ENCODE measurements at places on chromosomes 13 and 19.

- no peak for DNase-seq
Measured at GRCh38 chr13:41542281-41542680, 84.9 kb downstream of the RGCC start.

- no peak for DNase-seq
Measured at GRCh38 chr19:2600914-2601870, 101.3 kb downstream of the GNG7 start.

GRCh38 chr19:53365899-53366493 is 491 bp downstream of the ZNF525 start:
- DNase-seq, result peak; percentile 54

- no peak for DNase-seq
Measured at GRCh38 chr13:32497589-32497988, 41.0 kb downstream of the N4BP2L2 start.

DNA sequence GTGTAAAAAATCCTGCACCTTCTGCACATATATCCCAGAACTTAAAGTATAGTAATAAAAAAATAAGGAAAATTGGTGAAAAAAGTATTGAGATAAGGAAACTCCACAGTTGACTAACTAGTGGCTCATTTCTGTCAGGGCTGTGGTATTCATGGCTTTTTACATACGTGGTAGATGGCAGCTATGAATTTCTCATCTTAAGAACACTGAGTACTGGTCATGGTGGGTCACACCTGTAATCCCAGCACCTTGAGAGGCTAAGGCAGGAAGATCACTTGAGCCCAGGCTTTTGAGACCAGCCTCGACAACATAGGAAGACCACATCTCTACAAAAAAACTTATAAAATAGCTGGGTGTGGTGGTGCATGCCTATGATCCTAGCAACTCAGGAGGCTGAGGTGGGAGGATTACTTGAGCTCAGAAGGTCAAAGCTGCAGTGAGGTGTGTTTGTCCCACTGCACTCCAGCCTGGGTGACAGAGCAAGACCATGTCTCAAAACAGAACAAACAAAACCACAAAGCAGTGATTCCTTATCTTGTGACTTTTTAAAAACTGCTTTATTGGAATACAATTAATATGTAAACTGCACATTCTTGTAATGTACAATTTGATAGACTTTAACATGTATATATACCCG is 16.8 kb downstream of the SLAIN1 start:
- no peak for DNase-seq

GRCh38 chr13:110503979-110504499 is 57.5 kb downstream of the RAB20 start:
- no peak for DNase-seq

DNA sequence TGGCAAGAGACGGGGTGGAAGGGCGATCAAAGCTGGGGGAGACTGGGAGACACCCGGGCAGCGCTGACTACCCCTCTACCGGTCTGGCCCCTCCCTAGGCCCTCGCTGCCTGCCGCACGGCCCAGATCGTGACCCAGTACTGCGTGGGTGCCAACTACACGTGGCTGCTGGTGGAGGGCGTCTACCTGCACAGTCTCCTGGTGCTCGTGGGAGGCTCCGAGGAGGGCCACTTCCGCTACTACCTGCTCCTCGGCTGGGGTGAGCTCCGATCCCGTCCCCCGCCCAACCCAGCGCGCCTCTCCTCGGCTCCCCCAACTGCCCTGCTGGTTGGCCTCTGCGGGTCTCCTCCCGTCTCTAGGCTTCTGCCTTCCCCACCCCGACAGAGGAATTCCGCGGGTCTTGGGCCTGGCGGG is 8.8 kb downstream of the GIPR start:
- peak; percentile 67 for DNase-seq

GRCh38 chr19:17803264-17803896 is 8.4 kb downstream of the B3GNT3 start:
- DNase-seq, result no peak

DNA sequence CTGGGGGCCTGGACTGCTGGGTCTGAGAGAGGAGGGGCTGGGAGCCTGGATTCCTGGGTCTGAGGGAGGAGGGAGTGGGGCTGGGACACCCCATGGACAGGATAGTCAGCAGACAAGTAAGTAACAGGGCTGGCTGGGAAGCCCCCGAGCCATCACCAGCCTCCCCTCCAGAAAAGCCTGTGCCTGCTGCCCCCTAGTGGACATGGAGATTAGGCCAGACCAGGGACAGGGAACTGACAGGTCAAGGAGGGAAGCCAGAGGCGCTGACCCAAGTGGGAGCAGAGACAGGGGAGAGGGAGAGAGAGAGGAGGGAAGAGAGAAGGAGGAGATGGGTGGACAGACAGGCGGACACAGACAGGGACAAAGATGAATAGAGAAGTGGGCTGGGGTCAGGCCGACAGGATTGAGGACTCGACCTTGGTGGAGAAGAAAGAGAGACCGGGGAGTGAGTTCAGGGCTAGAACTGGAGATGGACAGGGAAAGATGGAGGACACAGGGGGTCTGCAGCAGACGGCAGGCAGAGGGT is 6.7 kb upstream of the ERFL start:
- peak; percentile 81 for DNase-seq

DNA sequence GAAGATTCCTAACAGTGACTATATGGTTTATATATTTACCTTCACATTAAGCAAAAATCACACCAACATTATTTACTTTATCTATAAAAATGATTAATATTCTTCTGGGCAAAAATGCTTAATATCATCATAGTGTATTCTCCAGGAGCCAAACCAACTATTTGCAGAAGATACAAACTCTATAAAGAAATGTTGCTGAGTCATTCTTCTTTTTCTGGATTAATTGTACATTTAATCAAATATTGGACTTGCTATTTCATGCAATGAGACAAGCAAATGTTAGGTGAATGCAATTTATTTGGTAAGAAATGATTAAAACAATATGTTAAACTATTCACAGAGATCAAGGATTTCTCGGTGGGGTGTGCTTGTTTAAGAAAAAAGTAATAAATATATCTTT is 1075.8 kb downstream of the PCDH9 start:
- DNase-seq, result no peak

DNA sequence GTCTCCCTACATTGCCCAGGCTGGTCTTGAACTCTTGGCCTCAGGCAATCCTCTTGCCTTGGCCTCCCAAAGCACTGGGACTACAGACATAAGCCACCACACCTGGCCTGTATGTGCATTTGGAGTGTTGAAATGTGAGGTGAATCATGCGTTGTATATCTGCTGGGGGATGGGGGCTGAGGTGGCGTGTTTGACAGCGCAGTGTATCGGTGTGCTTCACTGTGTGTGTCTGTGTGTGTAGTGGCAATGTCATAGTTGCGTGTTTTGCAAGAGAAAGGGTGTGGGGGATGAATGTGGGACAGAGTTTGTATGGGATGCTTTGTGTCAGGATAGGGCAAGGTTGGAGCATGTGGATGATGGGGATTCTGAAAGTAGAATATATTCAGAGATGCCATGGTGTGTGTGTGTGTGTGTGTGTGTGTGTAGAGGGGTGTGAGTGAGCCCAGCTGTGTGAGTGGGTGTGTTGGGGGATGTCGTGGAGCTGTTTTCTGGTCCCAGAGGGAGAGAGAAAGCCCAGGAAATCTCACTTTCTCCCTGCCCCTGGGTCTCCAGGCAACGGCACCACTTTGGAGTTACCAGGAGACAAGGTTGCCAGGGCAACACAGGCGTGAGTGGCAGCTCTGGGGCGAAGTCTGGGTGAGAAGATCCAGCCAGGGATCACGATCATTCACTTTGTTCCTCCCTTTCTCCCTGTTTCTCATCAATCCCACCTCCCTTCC is 1.1 kb upstream of the SWSAP1 start:
- DNase-seq, result no peak

DNA sequence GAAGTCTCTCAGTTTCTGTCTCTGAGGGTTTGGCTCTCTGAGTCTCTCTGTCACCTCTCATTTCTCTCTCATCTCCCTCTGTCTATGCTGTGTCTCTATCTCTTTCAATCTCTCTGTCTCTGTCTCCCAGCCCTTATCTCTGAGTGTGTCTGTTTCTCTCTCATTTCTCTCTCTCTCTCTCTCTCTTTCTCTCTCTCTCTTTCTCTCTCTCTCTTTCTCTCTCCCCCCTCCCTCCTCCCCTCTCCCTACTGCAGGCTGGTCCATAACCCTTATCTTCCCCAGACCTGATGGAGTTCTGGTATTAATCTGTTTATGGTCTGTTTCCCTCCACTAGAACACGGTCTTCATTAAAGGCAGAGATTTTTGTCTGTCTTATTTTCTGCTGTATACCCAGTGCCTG is 1.3 kb upstream of the PVR start:
- no peak for DNase-seq

- DNase-seq, result no peak
Measured at GRCh38 chr13:76783798-76784197, 102.4 kb downstream of the KCTD12 start.

- DNase-seq, result peak; percentile 4
Measured at GRCh38 chr13:36344886-36345437, 1.2 kb downstream of the SPART start.

GRCh38 chr19:18856385-18857126 is 24.8 kb downstream of the UPF1 start:
- no peak for DNase-seq

GRCh38 chr13:26923824-26924605 is 163.4 kb upstream of the GPR12 start:
- no peak for DNase-seq

- DNase-seq, result peak; percentile 21
Measured at GRCh38 chr19:44356383-44357111, at the start of gene ZNF112. TSS of gene ZNF112 (minus strand) at chr19:44356680. CDS start at chr19:44340539, 16,141 bp downstream.

GRCh38 chr13:57932061-57932460 is 300.5 kb downstream of the PCDH17 start:
- DNase-seq, result no peak

GRCh38 chr19:11181488-11181887 is 15.9 kb downstream of the KANK2 start:
- DNase-seq, result no peak

- no peak for DNase-seq
Measured at GRCh38 chr13:90121784-90122183, 1225.7 kb upstream of the MIR17HG start.

DNA sequence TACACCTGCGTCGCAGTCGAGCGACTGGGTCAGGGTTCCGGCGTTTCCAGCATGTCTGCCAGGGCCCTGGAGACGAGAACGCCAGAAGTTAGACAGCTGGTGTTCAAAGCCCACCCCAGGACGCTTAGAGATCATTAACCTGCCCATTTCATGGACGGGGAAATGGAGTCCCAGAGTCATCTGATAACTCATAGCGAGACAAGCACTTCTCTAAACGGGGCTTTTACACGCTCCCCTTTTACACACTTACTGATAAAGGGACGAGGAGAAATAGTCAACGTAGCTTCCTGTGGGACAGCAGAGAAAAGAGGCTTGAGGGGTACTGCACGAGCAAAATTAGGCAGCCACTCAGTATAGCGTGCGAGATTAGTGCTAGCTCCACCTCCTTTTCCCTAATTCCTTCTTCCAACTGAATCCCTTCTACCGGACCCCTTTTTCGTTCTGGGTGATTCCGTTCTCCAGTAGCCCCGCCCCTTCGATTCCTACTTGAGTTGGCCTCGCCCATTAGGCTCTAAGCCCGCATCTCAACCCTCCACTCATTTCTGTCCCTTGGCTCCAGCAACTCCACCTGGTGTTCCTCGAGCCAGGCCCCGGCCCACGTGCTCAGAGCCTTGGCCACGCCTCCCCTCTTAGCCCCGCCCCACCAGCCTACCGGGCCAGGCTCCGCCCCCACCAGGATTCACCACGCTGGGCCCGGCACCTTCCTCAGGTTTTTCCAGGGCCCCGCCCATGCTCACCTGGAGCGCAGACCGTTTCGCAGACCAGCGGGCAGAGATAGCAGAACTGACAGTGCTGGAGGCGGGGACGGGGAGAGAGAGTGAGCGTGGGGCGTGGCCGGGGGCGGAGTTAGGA is 3.7 kb downstream of the HRC start:
- DNase-seq, result peak; percentile 71

- no peak for DNase-seq
Measured at GRCh38 chr19:43589678-43590077, 6.3 kb downstream of the IRGQ start.

DNA sequence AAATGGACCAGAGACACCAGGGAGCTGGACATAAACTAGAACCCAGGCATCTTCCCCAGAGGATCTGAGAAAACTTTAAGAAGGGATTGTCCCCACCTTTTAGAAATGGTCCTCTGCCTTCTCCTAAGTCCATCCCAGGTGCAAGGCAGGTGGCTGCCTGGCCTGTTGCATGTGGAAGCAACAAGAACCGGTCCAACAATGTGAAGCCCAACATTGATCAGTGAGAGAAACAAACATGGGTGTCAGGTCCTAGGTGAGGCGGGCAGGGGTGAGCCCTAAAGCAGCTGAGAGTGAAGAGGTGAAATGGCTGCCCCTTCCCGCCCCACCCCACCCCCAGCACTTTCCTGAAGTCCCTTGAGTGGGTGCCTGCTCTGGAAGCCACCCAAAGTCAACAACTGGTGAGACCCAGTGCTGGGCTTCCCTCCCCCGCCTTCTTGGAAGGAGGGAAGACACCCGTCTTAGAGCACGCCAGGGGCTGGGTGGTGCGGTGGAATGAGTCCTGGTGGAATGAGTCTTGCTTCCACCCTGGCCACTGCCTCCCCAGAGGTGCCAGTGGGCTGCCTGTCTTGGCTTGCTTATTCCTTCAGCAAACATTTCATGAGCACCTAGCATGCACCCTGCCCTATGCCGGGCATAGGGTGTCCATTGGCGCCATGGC is 1.7 kb downstream of the AP1M1 start:
- DNase-seq, result no peak

DNA sequence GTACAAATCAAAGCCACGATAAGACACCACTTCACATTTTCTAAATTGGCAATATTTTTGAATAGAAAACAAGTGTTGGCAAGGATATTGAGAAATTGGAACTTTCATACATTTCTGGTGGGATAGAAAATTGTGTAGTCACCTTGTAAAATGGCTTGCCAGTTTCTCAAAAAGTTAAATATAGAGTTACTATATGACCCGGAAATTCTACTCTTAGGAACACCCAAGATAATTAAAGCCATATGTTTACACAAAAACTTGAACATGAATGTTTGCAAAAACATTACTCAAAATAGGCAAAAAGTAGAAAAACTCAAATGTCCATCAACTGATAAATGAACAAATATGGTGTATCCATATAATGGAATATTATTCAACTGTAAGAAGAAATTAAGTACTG is 552.5 kb downstream of the TBC1D4 start:
- no peak for DNase-seq

DNA sequence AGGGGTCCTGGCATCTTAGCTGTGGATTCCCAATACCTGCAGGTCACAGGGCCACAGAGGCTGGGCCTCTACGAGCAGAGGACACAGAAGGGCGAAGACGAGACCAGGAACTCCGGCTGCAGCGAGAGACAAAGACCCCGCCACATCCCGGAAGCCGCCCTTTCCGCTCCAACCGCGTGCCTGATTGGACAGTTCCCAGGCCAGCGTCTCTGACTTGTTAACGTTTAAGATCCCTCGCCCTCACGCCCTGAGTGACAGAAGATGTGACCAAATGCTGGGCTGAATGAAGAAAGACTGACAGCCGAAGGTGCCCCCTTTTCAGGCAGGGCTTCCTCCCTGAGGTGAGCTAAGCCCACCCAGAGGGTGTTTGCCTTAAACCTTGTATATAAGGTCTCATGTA is at the start of gene ZNF98:
TSS of gene ZNF98 (minus strand) at position 136 of the 400 bp plus-strand sequence. CDS start at position 14, 122 bp downstream.
- no peak for DNase-seq

GRCh38 chr13:101450749-101451130 is 1.7 kb upstream of the ITGBL1 start:
- DNase-seq, result no peak

- DNase-seq, result peak; percentile 42
Measured at GRCh38 chr19:38952395-38953165, 21.8 kb downstream of the MRPS12 start.
